Non-pigmented ciliary epithelial cell (primary cell): ENCODE measurements at places on chromosomes 6 and 20.

GRCh38 chr6:56995347-56995902, 40.5 kb downstream of the BEND6 start:
- DNase-seq, result no peak

DNA sequence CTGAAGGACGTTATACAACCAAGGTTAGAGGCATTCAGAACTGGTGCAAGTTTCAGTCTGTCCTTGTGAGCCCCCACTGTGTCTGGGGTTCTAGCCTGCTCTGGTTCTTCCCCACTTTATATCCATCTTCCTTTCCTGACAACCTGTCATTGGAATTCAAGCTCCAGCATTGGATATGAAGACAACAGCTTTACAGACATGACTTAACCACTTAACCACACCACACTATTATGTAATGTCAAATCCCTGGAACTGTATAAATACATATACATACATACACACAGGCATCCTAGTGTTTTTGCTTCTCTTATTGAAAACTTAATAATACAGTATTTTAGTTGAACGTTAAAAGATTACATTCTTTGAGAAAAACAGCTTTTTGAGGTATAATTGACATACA, 217.9 kb upstream of the SGK1 start:
- DNase-seq, result no peak

DNA sequence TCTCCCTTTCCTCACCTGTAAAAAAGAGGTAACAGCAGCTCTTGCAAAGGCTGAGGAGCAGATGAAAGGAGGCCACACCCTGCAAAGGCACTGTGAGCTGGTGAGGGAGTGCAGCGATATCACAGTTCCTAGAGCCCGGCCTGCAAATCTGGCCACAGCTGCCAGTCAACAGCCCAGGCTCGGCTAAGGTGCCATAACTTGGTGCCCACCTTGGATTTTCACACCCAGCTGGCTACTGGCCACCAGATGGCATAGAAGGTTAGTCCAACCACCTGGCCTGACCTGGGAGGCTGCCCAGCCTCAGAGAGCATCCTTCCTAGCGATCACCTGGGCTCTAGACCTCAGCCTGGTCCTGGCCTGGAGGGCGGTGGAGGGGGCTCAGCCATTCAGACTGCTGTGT, 46.8 kb downstream of the KCNB1 start:
- no peak for DNase-seq

DNA sequence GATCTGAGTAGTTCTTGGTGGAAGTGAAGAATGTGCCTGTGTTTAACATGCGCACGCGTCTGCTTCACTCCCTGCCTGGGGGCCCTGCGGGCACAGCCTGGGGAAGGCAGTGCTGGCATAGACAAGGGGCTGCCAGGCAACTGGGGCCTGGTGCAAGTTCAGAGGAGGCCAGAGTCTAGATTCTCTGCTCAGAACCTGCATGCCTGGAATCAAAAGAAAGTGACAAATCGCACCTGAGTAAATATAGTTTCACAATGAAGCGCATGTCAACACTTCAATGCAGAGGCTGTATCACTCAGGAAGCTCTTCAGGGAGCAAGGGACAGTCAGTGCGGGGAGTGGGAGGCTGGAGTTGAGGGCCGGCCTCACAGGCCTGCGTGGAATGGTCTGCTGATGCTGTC, 24.2 kb upstream of the PPP1R14C start:
- DNase-seq, result no peak

- DNase-seq, result no peak
Measured at GRCh38 chr20:51417250-51418136, 125.0 kb downstream of the NFATC2 start.

DNA sequence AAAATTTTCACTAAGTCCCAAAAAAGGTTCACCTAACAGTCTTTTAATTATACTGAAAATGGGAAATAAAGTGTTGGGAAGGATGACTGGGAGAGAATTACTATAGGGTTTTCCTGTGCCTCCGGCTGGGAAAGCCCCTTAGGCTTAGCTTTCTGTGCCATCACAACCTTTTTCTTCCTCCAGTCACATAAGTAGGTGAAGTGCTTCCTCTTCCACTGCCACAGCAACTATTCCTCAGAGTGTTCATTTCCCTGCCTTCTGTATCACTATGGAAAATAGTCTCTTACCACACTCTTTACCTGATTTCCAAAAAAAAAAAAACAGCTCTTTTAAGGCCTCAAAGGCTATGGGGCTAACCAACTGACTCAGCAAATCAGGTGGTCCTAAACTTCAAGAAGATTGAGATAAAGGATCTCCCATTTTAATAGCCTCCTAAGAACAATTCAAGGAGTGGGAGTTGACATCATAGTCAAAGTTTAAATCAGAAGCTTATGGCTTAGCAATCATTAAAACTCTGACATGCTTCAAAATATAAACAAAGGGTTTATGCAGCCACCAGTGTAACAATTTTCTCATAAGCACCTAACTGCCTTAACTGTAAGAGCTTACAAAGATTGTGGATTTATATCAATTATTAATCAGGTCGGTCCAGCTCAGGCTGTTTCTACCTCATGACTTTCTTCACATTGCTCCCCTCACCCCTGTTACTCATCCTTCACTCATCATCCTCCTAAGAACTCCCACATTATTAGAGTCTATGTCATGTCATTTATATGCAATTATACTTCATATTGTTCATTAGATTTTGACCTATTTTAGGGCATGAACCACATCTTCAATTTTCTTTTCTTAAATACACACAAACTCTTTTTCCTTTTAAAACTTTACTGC, 95.3 kb downstream of the RNGTT start:
- DNase-seq, result no peak

DNA sequence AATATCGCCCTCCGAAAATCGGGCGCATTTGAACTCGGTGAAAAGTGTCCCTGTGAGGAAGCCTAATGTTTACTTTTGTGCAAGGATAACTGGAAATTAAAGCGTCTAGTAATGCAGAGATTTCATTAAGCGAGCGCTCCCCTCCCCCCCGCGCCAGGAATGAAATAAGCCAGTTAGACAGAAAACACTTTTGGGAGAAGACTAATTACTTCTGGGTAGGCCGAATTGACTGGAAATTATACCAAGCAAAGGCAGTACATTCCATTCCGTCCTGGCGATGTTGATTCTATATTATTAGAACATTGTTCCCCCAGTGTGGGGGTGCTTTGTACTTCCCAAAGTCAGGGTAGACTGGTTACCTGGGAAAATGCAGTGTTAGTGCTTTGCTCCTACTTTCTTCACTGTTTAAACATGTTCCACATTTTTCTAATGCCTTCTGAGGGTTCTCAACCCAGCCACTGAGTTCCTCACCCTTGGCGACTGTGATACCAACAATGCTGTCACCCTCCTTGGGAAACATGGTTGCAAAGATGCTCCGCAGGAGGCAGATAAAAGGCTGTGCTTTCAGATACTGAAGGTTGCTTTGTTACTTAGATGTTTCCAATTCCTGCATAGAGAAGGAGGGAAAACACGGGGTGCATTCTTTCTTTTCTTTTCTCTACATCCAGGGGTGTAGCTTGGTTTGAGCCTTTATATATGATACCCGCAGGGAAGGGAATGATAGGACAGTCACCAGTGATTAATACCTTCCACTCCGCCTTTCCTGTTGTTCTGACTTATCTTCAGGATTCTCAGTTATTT, 2.6 kb downstream of the GJA1 start:
- peak; percentile 53 for DNase-seq

- no peak for DNase-seq
Measured at GRCh38 chr20:63675681-63676368, 17.7 kb downstream of the RTEL1 start.

- peak; percentile 51 for DNase-seq
Measured at GRCh38 chr6:42702200-42702599, 20.2 kb downstream of the PRPH2 start.

DNA sequence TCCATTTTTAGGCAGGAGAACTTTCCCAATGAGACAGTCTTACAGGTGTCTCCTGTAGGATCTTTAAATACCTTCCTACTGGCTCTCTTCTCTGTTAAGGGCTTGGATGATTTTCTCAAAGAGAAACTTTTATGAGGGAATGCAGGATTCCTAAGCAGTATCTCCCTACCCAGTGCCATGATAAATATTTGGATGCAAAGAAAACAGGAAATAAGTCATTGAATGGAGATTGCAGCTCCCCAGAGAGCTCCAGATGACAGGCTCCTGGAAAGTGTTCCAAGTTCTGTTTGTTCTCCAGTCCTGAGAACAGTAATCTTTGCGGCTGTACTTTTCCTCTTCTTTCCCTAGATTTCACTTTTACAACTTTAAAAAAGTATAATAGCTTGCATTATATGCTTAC, 2.4 kb upstream of the SCGN start:
- DNase-seq, result no peak

DNA sequence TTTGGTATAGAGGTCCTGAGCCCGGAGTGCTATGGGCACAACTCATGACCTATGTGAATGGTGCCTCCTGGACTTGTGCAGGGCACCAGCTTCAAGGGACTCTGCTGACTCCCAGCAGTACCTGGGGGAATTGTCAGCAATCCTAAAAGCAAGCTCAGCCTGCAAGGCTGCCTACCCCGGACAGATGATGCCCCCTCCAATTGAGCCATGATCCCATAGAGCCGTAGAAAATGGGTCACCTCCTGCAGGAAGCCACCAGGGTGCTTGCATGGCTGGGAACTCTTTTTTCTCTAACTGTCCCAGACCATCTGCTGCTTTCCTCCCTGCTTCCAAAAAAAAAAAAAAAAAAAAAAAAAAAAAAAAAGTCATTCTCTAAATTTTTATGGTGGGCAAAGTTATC, 12.9 kb upstream of the PRND start:
- no peak for DNase-seq

GRCh38 chr6:169975701-169976100, 224.3 kb downstream of the ERMARD start:
- DNase-seq, result no peak

DNA sequence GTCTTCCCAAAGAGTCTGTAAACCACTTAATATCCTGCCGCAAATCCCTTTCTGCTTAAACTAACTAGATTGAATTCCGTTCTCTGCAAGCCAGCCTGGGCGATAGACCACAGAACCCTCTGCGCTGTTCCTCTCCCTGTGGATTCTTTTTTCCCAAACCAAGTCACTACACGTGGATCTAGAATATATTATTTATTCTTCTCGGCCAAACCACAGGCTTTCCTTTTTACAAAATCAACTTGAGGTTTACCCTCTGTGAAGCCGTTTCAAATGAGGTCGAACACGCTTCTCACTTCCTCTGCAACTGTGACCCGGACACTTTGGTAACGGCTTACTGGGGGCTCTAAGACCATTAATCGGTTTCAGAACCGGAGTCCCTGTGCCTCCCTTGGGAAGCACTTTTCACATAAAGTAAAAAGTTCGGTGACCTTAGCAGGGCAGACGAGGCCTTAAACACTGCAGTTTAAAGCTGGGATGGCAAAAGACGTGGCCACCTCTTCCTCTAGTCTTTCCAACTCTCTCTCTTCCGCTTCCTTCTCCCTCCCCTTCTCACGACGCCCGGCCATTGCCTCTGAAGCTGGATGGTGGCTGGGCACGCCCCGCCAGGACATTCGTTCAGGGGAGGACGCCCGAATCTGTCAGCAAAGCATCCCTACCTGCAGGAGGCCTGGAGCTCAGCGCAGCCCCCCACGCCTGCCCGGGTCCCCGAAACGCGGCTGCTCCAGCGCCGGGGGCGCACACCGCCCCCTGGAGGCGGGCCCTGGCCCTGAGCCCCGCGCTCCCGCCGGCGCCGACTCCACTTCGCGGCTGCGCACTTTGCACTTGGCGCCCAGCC, 55.0 kb upstream of the FOXC1 start:
- DNase-seq, result no peak

- DNase-seq, result no peak
Measured at GRCh38 chr6:40956936-40957335, 82.1 kb downstream of the UNC5CL start.

GRCh38 chr6:134065706-134066105, 13.3 kb upstream of the SLC2A12 start:
- no peak for DNase-seq

- DNase-seq, result no peak
Measured at GRCh38 chr6:112470950-112471349, 123.8 kb downstream of the RFPL4B start.

DNA sequence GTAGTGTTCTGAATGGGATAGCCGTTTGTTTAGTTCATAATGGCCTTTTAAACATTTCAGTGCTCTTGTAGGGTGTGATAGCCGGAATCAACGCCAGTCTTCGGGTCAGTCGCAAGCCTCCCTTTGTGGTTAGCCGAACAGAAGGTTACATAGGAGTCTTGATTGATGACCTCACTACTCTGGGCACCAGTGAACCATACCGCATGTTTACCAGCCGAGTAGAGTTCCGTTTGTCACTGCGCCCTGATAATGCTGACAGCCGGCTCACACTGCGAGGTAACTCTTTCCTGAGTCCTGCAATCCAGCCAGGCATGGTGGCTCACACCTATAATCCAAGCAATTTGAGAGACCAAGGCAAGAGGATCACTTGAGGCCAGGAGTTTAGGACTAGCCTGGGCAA, 20.4 kb downstream of the MTO1 start:
- no peak for DNase-seq

DNA sequence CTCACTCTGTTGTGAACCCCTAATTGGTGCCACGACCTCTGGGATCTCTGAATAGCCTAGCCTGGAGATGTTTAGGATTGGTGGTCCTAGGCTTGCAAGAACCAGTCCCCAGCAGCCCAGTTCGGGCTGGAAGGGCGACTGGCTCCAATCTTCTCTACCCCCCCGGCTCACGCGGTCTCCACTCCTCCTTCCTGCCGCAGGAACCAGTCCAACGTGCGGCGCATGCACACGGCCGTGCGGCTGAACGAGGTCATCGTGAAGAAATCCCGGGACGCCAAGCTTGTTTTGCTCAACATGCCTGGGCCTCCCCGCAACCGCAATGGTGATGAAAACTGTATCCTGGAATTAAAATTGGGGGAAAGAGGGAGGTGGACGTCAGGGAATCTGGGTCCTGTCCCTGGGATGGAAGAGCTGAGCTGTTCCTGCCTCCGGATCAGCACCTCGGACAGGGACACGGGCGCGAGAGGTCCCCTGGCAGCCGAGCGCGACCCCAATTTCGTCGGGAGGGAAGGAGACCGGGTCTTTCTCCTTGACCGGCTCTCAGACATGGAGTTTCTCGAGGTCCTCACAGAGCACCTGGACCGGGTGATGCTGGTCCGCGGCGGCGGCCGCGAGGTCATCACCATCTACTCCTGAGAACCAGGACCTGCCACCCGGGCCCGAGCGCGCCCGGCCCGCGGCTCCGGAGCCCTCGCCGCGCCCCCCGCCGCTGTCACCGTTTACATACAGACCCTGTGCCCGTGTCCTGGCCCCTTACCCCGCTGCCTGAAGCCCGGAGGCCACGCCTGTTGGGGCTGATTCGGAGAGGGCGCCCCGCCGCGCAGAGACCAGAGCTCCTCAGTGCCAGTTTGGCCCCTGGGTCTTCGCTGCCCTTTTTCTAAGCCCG, 28.2 kb downstream of the SLC12A5 start:
- no peak for DNase-seq

GRCh38 chr6:166942393-166943168, 13.8 kb downstream of the RNASET2 start:
- no peak for DNase-seq

- no peak for DNase-seq
Measured at GRCh38 chr6:56445818-56446217, 196.9 kb downstream of the DST start.

- DNase-seq, result no peak
Measured at GRCh38 chr6:90859056-90859455, 272.2 kb upstream of the MAP3K7 start.

- no peak for DNase-seq
Measured at GRCh38 chr6:79373880-79374279, 139.4 kb upstream of the HMGN3 start.

GRCh38 chr6:156161471-156161870, 615.7 kb upstream of the ARID1B start:
- no peak for DNase-seq
